ENCODE measurements at places on chromosomes 1 and 21. TPM values are rescaled to one million over a fixed set of nuclear protein-coding genes. Genes with fewer than 3 reads are reported as not detected.

LCE1C gene
- total RNA-seq = not detected

ZNF683 gene
- total RNA-seq = not detected

LGR6 gene
- total RNA-seq = not detected

DNA sequence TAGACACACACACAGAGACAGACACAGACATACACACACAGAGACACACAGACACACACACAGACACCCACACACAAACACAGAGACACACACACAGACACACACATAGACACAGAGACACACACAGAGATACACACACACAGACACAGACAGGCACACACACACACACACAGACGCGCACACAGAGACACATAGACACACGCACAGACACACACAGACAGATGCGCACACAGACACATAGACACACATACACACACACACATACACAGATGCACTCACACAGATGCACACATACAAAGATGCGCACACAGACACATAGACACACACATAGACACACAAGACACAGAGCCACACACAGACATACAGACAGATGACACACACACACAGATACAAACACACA lies 16.0 kb downstream of the KIF21B start:
- no peaks in the 10 kb centered on the region for H3K36me3 ChIP-seq
- no peaks in the 10 kb centered on the region for H3K4me1 ChIP-seq
- H3K27ac ChIP-seq = no peak overlapping the region
- H3K4me3 ChIP-seq = no peak overlapping the region
- no peak for DNase-seq
- no peaks in the 10 kb centered on the region for H3K27me3 ChIP-seq

DNA sequence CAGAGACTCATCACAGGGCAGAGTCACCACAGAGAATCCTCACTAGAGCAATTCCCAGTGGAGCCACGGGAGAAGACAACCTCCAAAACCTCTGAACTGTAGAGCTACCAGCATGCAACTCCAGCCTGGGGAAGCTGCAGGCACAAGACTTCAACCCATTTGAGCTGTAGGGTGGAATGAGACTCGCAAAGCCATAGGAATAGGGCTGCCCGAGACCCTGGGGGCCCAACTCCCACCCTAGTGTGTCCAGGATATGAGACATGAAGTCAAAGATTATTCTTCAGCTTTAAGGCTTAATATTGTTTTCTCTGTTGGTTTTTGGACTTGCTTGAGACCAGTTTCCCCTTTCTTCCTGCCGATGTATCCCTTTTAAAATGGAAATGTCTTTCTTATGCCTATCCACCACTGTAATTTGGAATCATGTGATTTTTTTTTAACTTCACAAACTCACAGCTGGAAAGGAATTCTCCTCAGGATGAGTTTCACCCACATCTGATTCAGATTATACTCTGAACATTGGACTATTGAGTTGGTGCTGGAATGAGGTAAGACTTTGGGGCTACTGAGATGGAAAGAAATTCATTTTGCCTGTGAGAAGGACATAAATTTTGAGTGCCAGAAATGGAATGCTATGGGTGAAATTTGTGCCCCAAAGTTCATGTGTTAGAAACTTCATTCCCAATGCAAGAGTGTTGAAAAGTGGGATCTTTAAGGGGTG lies 59.6 kb upstream of the ST6GALNAC5 start:
- H3K4me3 ChIP-seq = no peak overlapping the region
- no peaks in the 10 kb centered on the region for H3K36me3 ChIP-seq
- H3K4me1 ChIP-seq = no peaks in the 10 kb centered on the region
- no peaks in the 10 kb centered on the region for H3K27me3 ChIP-seq
- DNase-seq = no peak
- H3K27ac ChIP-seq = no peak overlapping the region

GRCh38 chr1:157723157-157723556 lies 22.6 kb upstream of the FCRL3 start:
- no peak overlapping the region for H3K27ac ChIP-seq
- no peak for DNase-seq
- no peaks in the 10 kb centered on the region for H3K27me3 ChIP-seq
- H3K4me3 ChIP-seq = no peak overlapping the region
- no peaks in the 10 kb centered on the region for H3K4me1 ChIP-seq

DNA sequence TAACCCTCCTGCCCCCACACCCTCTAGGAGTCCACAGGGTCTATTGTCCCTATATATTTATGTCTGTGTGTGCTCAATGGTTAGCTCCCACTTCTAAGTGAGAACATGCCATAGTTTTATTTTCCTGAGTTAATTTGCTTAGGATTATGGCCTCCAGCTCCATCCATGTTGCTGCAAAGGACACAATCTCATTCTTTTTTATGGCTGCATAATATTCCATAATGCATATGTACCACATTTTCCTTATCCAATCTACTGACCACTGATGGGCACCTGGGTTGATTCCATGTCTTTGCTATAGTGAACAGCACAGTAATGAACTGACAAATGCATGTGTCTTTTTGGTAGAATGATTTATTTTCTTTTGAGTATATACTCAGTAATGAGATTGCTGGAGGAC lies 13.3 kb upstream of the FHAD1 start:
- H3K27me3 ChIP-seq = no peaks in the 10 kb centered on the region
- DNase-seq = no peak
- H3K27ac ChIP-seq = no peak overlapping the region
- H3K4me3 ChIP-seq = no peak overlapping the region
- no peaks in the 10 kb centered on the region for H3K4me1 ChIP-seq
- no peaks in the 10 kb centered on the region for H3K36me3 ChIP-seq

GRCh38 chr1:41915786-41916571 lies 2.7 kb downstream of the HIVEP3 start:
- H3K27me3 ChIP-seq = no peaks in the 10 kb centered on the region
- H3K36me3 ChIP-seq = no peaks in the 10 kb centered on the region
- no peak overlapping the region for H3K4me3 ChIP-seq
- no peak overlapping the region for H3K27ac ChIP-seq
- DNase-seq = no peak

GRCh38 chr1:117366177-117367045 lies 838 bp upstream of the MAN1A2 start:
- H3K27me3 ChIP-seq = no peaks in the 10 kb centered on the region
- H3K36me3 ChIP-seq = no peaks in the 10 kb centered on the region
- H3K4me3 ChIP-seq = peak overlapping the region; percentile 89
- peaks cover 25% of the 10 kb centered on the region for H3K4me1 ChIP-seq
- DNase-seq = peak; percentile 66
- peak overlapping the region; percentile 67 for H3K27ac ChIP-seq

GRCh38 chr21:36412916-36413315 lies 27.7 kb downstream of the CHAF1B start:
- no peaks in the 10 kb centered on the region for H3K4me1 ChIP-seq
- no peak overlapping the region for H3K4me3 ChIP-seq
- DNase-seq = no peak
- no peak overlapping the region for H3K27ac ChIP-seq

GRCh38 chr1:28604411-28604810 lies 12.3 kb downstream of the RAB42 start:
- DNase-seq = no peak
- peaks cover 22% of the 10 kb centered on the region for H3K4me1 ChIP-seq
- H3K27ac ChIP-seq = no peak overlapping the region
- H3K36me3 ChIP-seq = no peaks in the 10 kb centered on the region
- no peak overlapping the region for H3K4me3 ChIP-seq

GRCh38 chr1:220528679-220529501 lies 954 bp downstream of the MARK1 start:
- no peaks in the 10 kb centered on the region for H3K4me1 ChIP-seq
- H3K4me3 ChIP-seq = peak overlapping the region; percentile 55
- H3K27ac ChIP-seq = no peak overlapping the region
- H3K36me3 ChIP-seq = no peaks in the 10 kb centered on the region
- peaks cover 10% of the 10 kb centered on the region for H3K27me3 ChIP-seq
- no peak for DNase-seq

DNA sequence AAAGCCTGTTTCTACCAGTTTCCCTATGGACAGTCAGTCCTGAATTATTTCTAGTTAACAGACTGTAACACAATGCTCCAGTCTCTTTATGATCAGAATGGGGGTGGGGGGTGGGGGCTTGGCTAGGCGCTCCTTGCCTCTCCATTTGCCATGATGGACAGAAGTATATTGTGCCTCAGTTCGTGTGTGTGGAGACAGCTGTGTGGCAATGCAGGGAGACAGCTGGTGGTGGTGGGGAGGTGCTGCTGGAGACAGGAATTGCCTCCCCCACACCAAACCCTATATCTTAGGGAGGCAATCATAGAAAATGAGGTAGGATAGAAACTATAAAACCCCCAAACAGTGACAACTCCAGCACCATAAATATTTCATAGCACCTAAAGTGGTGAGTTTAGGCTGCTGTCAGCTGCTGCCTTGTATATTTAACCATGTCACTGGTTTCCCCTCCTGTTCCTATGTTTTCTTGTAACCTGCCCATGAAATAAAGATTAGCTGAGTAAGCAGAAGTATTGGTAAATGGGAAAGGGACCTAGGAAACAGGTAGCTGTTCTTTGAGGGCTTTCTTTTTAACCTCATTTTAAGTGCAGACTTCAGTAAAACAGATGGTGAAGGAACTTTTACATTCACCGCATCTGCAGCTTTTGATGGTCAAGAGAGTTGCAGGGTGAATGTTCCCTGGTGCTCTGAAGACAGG lies 3.4 kb downstream of the PLXNA2 start:
- H3K27ac ChIP-seq = no peak overlapping the region
- no peaks in the 10 kb centered on the region for H3K36me3 ChIP-seq
- H3K4me3 ChIP-seq = no peak overlapping the region

- DNase-seq = no peak
- H3K36me3 ChIP-seq = no peaks in the 10 kb centered on the region
- H3K27ac ChIP-seq = no peak overlapping the region
- no peaks in the 10 kb centered on the region for H3K27me3 ChIP-seq
- H3K4me3 ChIP-seq = no peak overlapping the region
- no peaks in the 10 kb centered on the region for H3K4me1 ChIP-seq
Observed at GRCh38 chr1:201284636-201285035, 1.3 kb downstream of the PKP1 start.
